ENCODE measurements at places on chromosomes 4 and X.

GRCh38 chr4:21898101-21898500, 50.5 kb downstream of the KCNIP4 start:
- DNase-seq = peak; percentile 15

DNA sequence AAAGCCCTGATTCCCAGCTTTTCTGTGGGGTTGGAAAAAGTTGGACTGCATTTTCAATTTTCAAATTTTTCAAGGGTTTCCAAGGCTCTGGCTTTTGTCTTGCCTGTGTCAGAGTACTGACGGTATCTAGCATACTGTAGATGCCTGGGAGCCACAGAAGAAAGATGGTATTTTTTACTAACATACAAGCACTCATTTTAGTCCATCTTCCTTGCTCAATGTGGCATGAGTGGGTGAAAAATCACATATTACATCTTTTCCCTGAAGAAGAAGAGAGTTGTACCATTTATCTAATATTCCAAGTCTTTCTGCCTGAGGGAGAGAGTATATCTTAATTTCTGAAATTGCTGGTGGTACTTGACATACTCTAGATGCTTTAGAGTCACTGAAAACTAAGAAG, 738.6 kb upstream of the ADGRL3 start:
- no peak for DNase-seq

- no peak for DNase-seq
Observed at GRCh38 chr4:24513718-24514117, 70.6 kb downstream of the DHX15 start.

DNA sequence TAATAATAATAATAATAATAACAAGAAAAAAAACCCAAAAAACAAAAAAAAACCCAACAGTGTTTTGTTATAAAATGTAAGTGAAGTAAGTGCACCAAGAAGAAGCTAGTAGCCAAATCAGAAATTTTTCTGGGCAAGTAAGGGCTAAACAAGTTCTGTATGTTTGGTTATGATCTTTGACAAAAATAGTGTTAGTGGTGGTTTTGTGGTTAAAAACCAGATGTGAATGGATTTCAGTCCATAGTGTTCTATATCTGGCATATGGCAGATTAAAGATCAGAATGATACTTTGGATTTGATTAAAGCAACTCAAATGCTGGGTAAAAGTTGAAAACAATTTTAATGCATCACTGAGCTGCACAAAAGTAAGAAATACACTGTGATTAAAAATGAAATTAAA, 116.5 kb upstream of the NDST4 start:
- DNase-seq = no peak

DNA sequence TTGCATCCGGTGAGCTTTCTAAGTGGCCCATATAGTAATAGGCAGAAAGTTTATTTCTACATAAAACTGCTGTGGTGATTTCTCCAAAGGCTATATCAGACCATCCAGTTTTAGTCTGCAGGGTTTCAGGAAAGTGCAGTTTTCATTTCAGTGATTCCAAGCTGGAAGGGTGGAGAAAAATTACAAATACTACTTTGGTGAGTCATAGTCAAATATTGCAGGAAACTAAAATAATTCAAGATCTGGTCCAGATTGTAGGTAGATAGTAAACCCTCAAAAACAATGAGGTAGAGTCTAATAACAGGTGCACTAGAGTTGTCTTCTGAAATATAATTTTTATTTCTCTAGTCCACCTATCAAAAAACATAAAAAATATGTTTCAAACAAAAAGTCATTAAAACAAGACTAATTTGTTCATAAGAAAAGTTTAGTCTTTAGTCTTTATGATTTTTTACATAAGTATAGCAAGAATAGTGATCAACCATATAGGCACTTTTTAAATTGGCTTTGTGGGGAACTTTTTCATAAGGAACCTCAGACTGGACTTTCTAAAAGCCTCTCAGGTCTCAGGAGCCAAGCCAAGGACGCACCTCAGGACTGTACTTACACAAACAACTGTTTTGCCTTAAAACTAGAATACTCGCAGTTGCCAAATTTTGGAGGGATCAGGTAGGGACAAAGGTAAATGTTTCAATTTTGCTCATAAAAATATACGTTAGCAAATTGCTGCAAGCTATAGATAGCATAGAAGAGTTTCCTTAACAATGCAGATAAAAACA, 101.8 kb upstream of the TLR3 start:
- no peak for DNase-seq

DNA sequence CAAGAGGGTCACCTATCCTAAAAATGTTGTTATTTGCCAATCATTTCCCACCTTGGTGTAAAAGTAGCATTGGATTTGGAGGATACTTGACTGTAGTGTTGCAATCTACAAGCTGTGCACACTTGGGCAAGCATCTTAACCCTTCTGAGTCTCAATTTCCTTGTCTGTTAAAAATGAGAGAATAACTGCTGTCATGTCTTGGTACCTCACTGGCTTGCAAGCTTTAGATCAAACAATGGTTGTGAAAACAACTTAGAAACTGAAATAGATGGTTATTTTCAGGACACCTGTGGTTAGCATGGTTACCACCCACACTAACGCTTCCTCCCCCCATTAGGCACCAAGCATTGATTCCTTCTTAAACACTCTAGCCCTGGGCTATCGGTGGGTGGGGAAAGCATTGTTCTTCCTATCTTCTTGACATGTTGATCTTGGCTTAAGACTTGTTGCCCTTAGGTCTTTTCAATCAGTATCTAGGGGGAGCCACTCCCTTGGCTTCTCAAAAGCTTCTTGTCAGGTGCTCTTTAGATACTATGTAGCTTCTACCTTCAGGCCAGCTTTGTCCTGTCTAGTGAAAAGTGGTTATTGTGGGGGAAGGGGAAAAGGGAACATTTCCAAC, 10.6 kb upstream of the AMOT start:
- no peak for DNase-seq

DNA sequence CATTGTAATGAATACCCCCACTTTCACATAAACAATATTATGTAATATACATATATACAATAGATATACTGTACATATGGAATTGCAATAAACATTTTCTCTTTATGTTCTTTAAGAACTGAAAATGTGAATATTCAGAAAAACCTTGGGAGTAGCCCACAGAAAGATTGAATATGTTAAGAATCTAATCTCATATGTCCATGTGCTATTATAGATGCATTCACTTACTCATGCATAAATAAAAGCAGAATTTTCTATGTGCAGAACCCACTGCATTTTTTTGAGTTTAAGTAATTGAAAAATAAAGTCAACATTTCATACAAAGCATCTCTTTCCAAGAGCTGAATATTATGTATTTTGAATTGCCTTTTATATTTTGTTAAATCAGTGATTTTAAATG, 902.3 kb downstream of the PCDH19 start:
- DNase-seq = no peak
